ENCODE measurements at places on chromosomes 13 and 19.

DNA sequence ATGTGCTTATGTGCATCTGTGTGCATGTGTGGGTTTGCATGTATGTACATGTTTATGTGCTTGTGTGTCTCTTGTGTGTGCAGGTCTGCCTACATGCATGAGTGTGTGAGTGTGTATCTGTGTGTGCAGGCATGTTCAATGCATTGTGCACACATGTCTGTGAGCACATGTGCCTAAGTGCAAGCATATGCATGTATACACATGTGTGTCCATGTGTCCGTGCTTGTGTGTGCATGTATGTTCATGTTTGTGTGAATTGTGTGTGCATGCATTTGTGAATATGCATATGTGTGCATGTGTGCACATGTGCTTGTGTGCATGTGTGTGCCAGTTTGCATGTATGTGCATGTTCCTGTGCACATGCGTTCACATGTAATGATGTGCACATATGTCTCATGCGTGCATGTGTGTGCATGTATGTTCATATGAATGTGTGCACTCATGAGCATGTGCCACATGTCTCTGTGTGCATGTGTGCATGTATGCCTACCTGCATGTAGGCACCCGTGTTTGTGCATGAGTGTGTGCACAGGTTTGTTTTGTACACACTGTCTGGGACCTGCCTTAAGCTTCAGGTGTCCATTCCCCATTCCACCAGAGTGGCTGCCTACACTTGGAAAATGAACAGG is 32.1 kb upstream of the PTPRS start:
- no peak for DNase-seq

GRCh38 chr13:31521435-31521834 is 217.9 kb upstream of the RXFP2 start:
- DNase-seq: no peak

- no peak for DNase-seq
Measured at GRCh38 chr19:30911491-30911890, 437.7 kb downstream of the TSHZ3 start.

- DNase-seq: no peak
Measured at GRCh38 chr19:49064029-49064629, 489 bp downstream of the NTF4 start.

All from activated naive CD8-positive, alpha-beta T cell treated with anti-CD3 and anti-CD28 coated beads, Interleukin-2, amount 10 ng/mL, durations not matched to agents 7 days and 5 days (primary cell).